Caki2 (cell line): ENCODE measurements at places on chromosomes 2 and 18. TPM values are rescaled to one million over a fixed set of nuclear protein-coding genes. Genes with fewer than 3 reads are reported as not detected.

DNA sequence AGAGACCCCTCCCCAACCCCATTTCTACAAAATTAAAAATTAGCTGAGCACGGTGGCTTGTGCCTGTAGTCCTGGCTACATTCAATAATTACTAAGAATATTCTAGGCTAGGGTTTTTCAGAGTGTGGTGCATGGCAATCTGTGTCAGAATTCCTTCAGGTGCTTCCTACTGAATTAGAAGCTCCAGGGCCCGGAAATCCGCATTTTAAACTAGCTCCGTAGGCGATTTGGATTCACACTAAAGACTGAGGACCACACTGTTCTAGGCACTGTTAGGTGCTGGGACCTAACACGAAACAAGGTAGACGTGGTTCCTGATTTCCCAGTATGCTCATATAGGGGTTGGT lies 628 bp upstream of the ZFAND2B start:
- DNase-seq, result no peak

- peak; percentile 69 for DNase-seq
Measured at GRCh38 chr18:60978338-60978737, 354.9 kb upstream of the CDH20 start.

DNA sequence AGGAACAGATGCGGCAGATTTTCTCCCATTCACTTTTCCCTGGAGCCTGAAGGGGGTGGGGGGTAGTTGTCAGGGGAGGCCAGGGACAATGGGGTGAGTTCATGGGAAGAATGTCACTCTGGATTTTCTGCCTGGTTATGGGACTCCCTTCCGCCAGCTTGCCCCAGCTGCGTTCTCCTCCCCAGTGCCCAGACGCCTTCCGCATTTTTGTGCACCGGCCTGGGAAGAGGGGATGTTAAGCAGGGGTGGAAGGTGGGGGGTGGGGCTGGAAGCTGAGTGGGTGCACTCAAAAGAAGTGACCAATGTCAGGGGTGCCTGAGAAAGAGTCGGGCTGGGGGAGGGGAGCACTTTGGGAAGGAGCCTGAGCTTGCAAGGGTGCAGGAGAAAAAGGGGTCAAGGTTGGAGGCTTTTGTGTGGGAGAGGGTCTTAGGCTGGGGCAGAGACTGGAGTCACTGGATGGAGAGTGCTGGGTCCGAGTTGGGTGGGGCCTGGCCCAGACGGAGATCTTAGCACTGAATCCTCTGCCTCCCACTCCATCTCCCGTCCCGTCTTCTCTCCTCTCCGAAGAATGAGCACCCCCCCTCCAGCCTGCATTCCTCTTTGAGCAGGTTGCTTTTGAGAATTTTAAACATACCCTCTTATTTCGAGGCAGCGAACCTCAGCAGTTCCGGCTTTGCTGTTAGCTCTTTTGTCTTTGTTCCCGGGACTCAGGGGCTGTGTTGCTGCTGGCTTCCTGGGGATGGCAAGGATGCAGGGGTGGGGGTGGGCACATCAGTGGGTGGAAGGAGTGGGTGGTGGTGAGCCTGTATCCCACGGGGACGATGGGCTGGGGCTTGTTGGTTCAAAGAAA lies 2.7 kb downstream of the IGFBP2 start:
- no peak for DNase-seq

GRCh38 chr2:237485304-237485703 lies 1.7 kb upstream of the MLPH start:
- DNase-seq, result no peak

DNA sequence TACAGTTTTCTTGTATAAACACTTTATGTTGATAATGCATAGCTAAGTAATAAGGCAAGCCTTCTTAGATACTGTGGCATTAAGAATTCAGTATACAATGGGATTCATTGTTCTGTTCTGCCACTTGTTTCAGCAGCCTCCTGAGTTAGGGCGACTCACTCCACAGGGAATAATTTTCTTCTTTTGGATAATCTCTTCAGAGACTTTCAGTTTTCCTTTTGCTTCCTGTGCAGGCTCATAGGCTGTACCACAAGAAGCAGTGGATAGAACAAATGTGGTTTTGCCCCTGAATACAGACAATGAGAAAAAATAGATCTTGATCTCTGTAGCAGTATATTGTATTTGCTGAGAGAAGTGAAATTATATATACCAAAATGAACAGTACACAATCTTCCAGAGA lies 298.0 kb downstream of the ZNF407 start:
- no peak for DNase-seq

- no peak for DNase-seq
Measured at GRCh38 chr2:221442128-221442527, 130.0 kb downstream of the EPHA4 start.

GRCh38 chr2:170227951-170228350 lies 50.0 kb downstream of the MYO3B start:
- DNase-seq, result no peak

DNA sequence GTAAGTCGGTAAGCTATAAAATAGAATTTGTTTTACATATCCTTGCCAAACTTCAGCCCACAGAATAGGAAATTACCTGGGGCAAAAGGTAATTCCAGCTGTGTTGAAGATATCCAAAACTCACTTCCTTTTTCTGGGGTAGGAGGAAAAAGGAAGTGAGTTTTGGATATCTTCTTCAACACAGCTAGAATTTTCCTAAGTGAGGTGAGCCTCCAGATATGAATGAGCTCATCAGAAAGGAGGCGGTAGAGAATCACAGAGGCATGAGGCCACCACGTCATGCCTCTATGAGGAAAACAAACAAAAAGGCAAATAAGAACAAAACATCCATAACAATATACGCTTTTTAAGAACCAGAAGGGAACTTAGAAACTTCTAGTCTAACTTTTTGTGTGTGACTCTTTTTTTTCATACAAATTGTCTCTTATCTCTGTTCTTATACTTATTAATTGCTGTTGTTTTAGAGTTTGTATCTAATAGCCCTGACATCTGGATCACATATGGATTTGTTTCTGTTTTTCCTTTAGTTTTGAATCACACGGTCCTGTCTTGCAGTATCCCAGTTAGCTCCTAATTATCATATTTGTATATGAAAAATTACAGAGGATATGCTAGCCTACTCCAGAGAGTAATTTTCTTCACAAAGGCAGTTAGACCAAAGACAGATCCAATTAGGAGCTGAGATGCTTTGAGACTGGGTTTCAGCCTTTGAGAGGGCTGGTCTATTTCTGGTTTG lies 104.5 kb downstream of the RBM43 start:
- DNase-seq, result no peak

- DNase-seq, result no peak
Measured at GRCh38 chr2:236054125-236054524, 114.1 kb downstream of the GBX2 start.

GRCh38 chr2:55891671-55892094 lies 31.9 kb downstream of the EFEMP1 start:
- no peak for DNase-seq

- DNase-seq, result no peak
Measured at GRCh38 chr2:2324119-2324518, 7.0 kb downstream of the MYT1L start.

GRCh38 chr18:79460481-79461300 lies 65.0 kb downstream of the NFATC1 start:
- no peak for DNase-seq

- peak; percentile 47 for DNase-seq
Measured at GRCh38 chr2:46131-46470, 204 bp downstream of the FAM110C start.

DNA sequence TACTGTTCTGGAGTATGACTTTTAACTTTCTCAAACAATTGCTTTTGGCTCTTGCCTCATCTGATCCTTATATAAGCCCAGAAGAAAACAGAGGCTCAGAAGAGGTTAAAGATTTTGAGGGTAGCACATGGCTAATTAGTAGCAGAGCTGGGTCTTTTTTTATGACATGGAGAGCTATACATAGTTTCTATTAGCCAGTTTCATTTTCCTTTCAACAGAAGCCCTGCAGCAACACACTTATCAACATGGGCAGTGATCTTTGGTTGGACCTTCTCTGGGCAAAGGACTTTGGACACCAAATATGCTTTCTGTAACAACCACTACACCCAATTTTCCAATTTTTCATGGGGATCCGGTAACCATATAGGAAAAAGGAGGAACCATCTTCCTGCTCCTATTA lies 64.9 kb downstream of the NCKAP5 start:
- DNase-seq, result no peak

- no peak for DNase-seq
Measured at GRCh38 chr2:189465478-189465877, 24.2 kb downstream of the WDR75 start.

- DNase-seq, result no peak
Measured at GRCh38 chr2:150465703-150466569, 21.5 kb downstream of the RND3 start.

- DNase-seq, result no peak
Measured at GRCh38 chr2:132701810-132702209, 31.8 kb upstream of the LYPD1 start.

DNA sequence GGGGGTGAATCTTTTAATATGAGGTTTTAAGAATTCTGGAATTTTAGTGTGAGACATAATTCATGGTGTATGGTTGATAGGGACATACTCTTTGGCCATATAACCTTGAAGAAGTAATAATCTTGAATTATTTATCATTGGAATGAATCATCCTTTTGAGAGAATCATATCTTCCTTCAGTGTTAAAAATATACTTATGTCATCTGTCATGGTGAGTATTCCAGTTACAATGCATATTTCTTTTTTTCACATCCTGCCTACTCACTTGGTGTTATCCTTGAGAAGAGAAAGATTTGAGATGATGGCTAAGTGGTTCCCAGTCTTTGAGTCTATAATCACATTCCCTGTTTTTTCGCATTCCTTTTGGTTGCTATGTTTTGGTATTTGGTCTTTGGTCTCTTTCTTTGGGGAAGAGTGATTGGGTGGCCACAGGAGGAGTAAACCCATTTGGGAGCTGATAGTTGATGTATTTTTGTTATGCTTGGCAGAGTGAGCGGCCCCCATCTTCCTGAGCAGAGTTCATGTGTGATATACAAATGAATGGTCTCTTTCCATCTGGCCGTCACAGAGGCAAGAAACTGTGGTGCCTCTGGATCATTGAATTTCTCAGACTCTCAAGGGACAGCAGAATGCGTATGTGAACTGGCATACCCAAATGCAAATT lies 21.6 kb downstream of the ASAP2 start:
- DNase-seq, result no peak

UGT1A6 gene
- total RNA-seq, result 130 and 145 TPM in 2 replicates

IL1A gene
- 1.0 and 1.8 TPM in 2 replicates for total RNA-seq

DYNAP gene
- total RNA-seq, result not detected in 2 replicates

SULT1C2 gene
- total RNA-seq, result 41.4 and 42.8 TPM in 2 replicates

HTR2B gene
- 0.12 and 0.51 TPM in 2 replicates for total RNA-seq

HNRNPA3 gene
- total RNA-seq, result 24.1 and 25.1 TPM in 2 replicates

C1QL2 gene
- not detected in 2 replicates for total RNA-seq

IFIH1 gene
- 2.6 and 8.5 TPM in 2 replicates for total RNA-seq

KCNF1 gene
- total RNA-seq, result 0.17 TPM in 1 of 2 replicates, not detected in the other

C2orf66 gene
- total RNA-seq, result not detected in 2 replicates

CD207 gene
- total RNA-seq, result not detected in 2 replicates

OSBPL1A gene
- total RNA-seq, result 28.9 and 52.2 TPM in 2 replicates

SIGLEC15 gene
- total RNA-seq, result 0.07 and 2.2 TPM in 2 replicates
